ENCODE measurements at places on chromosomes 7 and 10. TPM values are rescaled to one million over a fixed set of nuclear protein-coding genes. Genes with fewer than 3 reads are reported as not detected.

DNA sequence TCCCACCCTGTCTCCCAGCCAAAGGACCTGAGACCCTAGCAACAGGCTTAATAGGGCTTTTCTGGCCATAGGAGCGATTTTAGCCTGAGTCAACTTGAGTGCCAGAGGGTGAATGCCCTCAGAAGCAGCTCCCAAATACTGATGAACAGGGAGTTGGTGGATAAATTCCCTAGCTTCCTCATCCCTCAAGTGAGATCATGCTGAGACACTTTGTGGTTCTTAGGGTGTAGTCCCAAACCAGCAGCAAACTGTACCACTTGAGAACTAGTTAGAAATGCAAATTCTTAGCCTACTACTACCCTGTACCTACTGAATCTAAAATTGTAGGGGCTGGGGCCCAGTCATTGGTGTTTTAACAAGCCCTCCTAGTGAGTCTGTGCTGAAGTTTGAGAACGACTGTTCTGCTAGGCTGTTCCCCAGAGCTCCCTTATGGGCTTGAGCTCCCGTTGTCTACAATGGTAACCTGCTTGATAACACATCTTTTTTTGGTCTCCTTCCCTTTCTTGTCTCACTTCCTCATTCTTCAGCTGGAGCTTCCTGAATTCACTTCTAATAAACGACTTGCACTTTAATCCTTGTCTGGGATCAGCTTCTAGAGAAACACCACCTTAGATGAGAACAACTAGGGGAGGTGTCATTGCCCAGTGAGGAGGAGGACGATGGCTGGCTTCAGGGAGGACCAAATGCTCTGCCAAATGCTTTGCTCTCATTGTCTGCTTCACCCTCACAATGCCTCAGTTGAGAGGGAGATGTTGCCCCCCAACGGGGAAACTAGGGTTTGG lies 18.2 kb upstream of the CDH23 start:
- DNase-seq = no peak
- no peaks in the 10 kb centered on the region for H3K36me3 ChIP-seq
- H3K27me3 ChIP-seq = no peaks in the 10 kb centered on the region
- H3K4me3 ChIP-seq = no peak overlapping the region

- H3K4me3 ChIP-seq = no peak overlapping the region
- peaks cover 16% of the 10 kb centered on the region for H3K4me1 ChIP-seq
- DNase-seq = no peak
- H3K27ac ChIP-seq = no peak overlapping the region
- no peaks in the 10 kb centered on the region for H3K36me3 ChIP-seq
- H3K27me3 ChIP-seq = no peaks in the 10 kb centered on the region
Observed at GRCh38 chr10:24453404-24453830, 244.5 kb downstream of the KIAA1217 start.

DNA sequence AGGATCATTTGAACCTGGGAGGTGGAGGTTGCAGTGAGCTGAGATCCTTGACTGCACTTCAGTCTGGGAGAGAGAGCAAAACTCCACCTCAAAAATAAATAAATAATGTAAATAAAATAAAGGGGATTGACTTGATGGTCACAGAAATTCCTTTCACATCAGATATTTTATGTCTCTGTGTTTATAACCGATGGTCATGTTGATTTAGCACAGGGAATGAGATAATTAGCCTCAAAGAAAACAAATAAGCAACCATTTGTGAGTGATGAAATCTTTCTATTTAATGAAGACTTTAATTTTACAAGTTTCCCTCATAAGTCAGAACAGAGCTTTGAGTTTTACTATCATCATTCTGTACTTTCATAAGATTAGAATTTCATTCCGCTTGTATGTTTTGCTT lies 64.8 kb upstream of the NUPR2 start:
- H3K27me3 ChIP-seq = no peaks in the 10 kb centered on the region
- H3K36me3 ChIP-seq = no peaks in the 10 kb centered on the region
- H3K4me1 ChIP-seq = no peaks in the 10 kb centered on the region
- no peak for DNase-seq
- no peak overlapping the region for H3K27ac ChIP-seq

- H3K36me3 ChIP-seq = no peaks in the 10 kb centered on the region
- no peaks in the 10 kb centered on the region for H3K27me3 ChIP-seq
Observed at GRCh38 chr10:93812659-93813338, 55.1 kb downstream of the LGI1 start.

- H3K4me1 ChIP-seq = no peaks in the 10 kb centered on the region
- no peak overlapping the region for H3K27ac ChIP-seq
- no peaks in the 10 kb centered on the region for H3K36me3 ChIP-seq
- H3K4me3 ChIP-seq = no peak overlapping the region
- no peaks in the 10 kb centered on the region for H3K27me3 ChIP-seq
- DNase-seq = peak; percentile 56
Observed at GRCh38 chr10:13496931-13497330, 31.9 kb downstream of the BEND7 start.

DNA sequence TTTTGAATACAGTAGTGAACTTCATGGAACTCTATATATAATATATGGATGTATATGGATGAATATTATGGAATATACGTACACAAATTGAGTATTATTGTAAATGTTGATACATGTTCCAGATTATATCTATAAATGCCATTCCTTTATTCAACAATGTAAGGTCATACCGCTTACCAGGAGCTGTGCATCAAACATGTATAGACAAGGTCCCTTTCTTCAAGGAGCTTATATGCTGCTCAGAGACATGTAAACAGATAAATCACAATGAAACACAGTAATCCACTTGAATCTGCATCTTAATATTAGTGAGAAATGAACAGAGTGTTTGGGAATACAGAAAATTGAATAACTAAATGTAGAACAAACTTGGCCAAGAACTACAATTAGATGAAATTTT lies 898 bp upstream of the SEM1 start:
- H3K27me3 ChIP-seq = no peaks in the 10 kb centered on the region
- H3K4me1 ChIP-seq = peaks cover 17% of the 10 kb centered on the region
- no peak overlapping the region for H3K27ac ChIP-seq
- H3K36me3 ChIP-seq = no peaks in the 10 kb centered on the region
- H3K4me3 ChIP-seq = no peak overlapping the region
- no peak for DNase-seq

DNA sequence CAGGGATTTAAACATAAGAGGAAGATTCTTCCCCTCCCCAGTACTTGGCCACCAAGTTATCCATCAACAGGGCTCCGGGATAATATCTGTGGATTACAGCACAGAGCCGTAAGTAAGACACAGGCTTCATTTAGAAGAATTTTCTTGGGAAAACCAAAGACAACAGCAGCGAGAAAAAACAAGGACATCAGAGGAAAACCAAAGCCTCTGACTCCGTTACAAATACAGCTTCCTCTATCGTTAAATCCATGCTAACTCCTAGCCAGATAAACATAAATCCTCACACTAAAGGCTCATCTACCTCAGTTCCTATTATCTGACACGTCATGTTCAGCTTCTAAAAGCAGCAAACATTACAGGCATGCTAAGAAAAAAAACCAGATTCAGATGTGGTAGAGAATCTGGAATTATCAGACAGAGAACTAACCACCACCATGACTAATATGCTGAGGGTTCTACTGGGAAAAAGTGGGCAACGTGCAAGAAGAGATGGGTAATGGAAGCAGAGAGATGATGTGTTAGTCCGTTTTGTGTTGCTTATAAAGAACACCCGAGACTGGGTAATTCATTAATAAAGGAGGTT lies 48.4 kb downstream of the BRI3 start:
- no peak for DNase-seq
- no peaks in the 10 kb centered on the region for H3K27me3 ChIP-seq
- no peaks in the 10 kb centered on the region for H3K4me1 ChIP-seq
- no peak overlapping the region for H3K4me3 ChIP-seq
- no peak overlapping the region for H3K27ac ChIP-seq

DNA sequence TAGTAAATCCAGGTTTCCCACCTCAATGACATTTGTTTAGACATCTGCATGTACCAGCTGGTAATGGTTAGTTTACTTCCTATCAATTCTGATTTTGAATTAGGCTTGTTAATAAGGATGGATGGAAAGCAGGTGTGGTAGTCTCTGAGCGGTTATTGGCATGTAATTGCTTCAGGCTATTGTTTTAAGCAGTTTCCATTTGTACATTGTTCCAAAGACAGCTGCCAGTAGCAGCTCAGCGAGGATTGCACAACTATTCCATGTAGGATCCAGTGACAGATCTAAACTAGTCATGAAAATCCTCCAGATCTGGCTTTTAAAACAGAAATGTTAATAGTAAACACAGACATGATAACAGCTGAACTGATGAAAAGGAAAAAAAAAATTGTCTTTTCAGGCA lies 436.0 kb upstream of the ADARB2 start:
- no peaks in the 10 kb centered on the region for H3K36me3 ChIP-seq
- H3K27ac ChIP-seq = no peak overlapping the region
- H3K4me1 ChIP-seq = no peaks in the 10 kb centered on the region
- DNase-seq = no peak
- no peak overlapping the region for H3K4me3 ChIP-seq
- no peaks in the 10 kb centered on the region for H3K27me3 ChIP-seq

IFIT2 gene
- total RNA-seq = 31.7 TPM

DNA sequence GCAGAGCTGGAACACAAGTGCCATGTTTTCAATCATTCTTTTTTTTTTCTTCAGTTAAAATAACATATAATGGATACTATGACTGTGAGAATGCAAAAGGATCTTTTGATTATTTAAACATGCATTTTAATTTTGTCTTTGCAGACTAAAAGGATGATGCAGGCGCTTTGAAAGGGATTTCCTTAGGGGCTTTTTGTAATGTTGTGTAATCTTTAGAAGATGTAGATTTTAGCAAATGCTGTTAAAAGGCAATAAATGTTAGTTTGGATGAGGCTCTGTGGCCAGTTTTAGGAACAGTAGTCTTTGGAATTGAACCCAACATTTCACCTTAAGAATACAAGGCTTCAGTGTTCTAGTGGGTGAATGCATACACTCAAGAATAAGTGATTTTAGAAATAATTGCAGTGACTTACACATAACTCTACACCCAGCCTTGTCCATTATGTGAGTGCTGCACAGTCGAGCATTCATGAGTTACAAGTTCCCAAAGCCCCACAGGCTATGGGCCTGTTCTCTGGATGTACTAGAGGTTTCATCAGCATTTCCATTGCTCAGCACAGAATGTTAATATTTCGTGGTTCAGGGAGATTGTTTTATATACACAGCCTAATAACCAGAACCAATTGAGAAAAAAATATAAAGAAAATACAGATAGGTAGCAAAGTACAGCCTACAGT lies 11.6 kb downstream of the PAPSS2 start:
- no peak for DNase-seq
- peaks cover 56% of the 10 kb centered on the region for H3K4me1 ChIP-seq
- H3K36me3 ChIP-seq = peaks cover 5% of the 10 kb centered on the region
- no peaks in the 10 kb centered on the region for H3K27me3 ChIP-seq
- no peak overlapping the region for H3K27ac ChIP-seq

- DNase-seq = no peak
- no peak overlapping the region for H3K27ac ChIP-seq
- no peak overlapping the region for H3K4me3 ChIP-seq
- H3K27me3 ChIP-seq = no peaks in the 10 kb centered on the region
- H3K4me1 ChIP-seq = peaks cover 4% of the 10 kb centered on the region
Observed at GRCh38 chr7:129561677-129562359, 49.7 kb upstream of the NRF1 start.

GRCh38 chr10:28913436-28914237 lies 236.3 kb downstream of the BAMBI start:
- H3K36me3 ChIP-seq = no peaks in the 10 kb centered on the region
- H3K4me1 ChIP-seq = no peaks in the 10 kb centered on the region
- DNase-seq = no peak

- no peak overlapping the region for H3K4me3 ChIP-seq
- H3K27me3 ChIP-seq = no peaks in the 10 kb centered on the region
- H3K27ac ChIP-seq = no peak overlapping the region
- DNase-seq = no peak
- H3K4me1 ChIP-seq = no peaks in the 10 kb centered on the region
- no peaks in the 10 kb centered on the region for H3K36me3 ChIP-seq
Observed at GRCh38 chr7:6074612-6075380, 43.6 kb downstream of the ANKRD61 start.

DNA sequence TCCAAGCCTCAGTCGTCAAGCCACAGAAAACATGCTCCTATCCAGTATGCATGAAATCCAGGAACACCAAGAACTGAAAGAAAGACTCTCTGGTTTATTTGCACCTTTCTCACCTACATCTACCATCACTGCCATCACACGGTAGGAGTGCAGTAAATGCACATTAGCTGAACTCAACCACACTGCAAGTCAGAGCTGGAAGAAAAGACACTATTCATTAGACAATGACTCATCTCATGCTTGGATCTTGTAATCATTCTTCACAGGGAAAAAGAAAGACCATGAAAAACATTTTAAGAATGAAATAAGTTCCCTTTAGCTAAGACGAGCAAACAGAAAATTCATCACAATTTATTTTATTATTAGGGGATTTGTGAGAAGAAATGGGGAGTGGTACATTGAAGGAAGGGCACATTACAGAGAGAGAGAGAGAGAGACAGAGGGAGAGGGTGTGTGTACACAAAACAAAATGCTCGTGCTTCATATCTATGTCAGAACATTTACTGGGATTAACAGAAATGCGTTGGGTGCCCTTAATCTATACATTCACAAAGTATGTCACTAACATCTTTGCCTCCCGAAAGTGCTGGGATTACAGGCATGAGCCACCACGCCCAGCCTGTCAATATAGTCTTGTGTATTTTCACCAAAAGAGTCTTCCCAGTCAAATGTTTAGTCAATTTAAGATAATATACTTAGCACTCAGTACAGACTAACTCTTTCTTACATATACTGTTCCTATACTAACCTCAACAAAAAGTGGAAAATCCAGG lies 324.9 kb downstream of the PARD3 start:
- no peaks in the 10 kb centered on the region for H3K36me3 ChIP-seq
- no peaks in the 10 kb centered on the region for H3K27me3 ChIP-seq
- H3K4me1 ChIP-seq = no peaks in the 10 kb centered on the region
- no peak overlapping the region for H3K27ac ChIP-seq
- DNase-seq = no peak
- H3K4me3 ChIP-seq = no peak overlapping the region

DNA sequence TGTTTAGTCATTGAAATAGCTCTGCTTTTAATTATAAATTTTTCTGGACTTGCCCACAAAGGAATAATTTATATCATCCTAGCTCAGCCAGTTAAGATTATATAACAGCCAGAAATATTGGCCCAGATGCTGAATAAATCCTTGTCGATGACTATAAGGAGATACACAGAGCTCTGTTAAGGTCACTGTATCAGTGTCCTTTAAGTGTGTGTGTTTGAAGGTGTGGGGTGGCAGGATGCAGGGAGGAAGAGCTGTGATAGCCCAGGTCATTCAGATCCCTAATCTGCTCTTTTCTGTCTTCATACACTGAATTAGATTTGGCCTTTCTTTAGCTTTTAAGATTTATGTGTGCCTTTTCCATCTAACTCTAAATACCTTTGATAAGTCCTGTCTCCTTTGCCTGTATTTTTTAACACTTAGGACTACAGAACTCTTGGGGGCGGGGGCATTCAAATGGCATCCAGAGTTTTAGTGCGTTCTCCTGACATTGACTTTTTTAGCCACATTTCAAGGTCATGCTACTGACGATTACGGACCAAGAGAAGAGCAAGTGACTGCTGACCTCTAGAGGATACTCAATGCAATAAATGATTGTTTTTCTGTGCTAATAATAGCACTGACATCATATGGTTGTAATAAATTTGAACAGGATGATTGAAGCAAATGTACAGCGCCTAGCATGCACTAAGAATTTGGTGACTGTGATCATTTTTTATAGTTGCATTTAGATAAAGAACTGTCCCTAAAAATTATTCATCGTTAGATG lies 172.3 kb downstream of the CACNB2 start:
- H3K36me3 ChIP-seq = no peaks in the 10 kb centered on the region
- DNase-seq = no peak
- no peaks in the 10 kb centered on the region for H3K27me3 ChIP-seq
- H3K4me1 ChIP-seq = no peaks in the 10 kb centered on the region
- no peak overlapping the region for H3K4me3 ChIP-seq
- H3K27ac ChIP-seq = no peak overlapping the region

AGR2 gene
- total RNA-seq = 126 TPM

AZGP1 gene
- total RNA-seq = 26.6 TPM

PLAC9 gene
- 82.9 TPM for total RNA-seq

Data from upper lobe of left lung (tissue), 6 donors.